ENCODE measurements at places on chromosomes 7 and 10.

GRCh38 chr10:106825576-106826364 lies 338.7 kb downstream of the SORCS1 start:
- no peak for DNase-seq

DNA sequence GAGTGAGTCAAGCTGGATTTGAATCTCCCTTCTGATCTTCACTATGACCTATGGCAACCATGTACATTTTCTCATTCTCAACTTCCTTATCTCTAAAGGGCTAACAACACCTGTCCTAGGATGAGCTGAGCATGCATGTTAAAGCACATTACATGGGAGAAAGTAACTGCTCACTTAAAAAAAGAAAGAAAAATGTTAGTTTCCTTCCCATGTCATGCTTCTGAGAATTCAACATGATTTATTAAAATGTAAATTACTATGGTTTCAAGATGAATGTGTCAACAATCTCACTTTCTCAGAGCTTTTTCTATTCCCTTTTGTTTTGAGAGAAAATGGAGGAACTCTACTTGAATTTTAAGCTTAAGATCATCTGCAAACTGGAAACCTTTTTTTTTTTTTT lies 295.3 kb downstream of the SKIDA1 start:
- no peak for DNase-seq

DNA sequence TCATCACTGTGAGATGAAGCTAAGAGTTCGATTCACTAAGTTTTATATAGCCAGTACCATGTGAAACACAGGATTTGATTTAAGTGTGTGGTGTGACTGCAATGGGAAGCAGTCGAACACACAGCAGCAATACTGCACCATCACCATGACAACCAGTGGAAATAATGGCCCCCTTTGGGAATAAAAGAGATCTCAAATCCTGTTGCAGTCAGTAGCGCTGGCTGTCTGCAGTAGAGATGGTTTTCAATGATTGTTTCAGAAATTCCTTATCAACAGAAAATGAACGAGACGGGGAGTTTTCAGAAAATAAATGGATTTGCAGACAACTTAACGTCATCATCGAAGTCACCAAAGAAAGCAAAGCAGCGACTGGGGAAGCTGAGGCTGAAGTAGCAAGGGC lies 91.0 kb downstream of the PTPRE start:
- no peak for DNase-seq

DNA sequence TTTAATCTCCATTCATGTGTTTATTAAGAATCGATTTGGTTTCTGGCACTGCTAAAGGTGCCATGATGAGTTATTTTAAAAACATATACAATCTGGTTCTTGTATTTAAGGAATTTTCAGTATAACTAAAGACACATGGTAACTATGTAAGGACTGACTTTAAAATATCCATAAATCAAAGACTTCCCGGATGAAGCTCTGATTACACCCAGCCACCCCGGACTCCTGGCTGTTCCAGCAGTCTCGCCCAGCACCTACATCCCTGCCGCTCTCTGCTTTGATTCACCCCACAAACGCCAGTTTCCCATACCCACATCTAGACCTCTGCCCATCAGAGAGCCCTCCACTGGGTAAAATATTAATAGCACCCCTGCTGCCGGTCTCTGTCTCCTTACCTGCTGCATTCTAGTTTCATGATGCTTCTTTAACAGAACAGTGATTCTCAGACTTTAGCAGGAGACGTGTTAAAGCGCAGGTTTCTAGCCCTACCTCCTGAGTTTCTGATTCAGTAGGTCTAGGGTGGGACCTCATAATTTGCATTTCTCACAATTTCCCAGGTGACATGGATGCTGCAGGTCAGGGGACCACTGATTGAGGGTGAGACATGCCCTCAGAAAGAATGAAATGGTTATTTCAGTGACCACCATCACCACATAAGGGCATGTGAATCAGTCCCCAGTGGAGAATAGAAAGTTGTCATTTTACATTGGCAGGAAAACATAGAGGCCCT lies 185.7 kb downstream of the KIAA1217 start:
- DNase-seq: no peak

DNA sequence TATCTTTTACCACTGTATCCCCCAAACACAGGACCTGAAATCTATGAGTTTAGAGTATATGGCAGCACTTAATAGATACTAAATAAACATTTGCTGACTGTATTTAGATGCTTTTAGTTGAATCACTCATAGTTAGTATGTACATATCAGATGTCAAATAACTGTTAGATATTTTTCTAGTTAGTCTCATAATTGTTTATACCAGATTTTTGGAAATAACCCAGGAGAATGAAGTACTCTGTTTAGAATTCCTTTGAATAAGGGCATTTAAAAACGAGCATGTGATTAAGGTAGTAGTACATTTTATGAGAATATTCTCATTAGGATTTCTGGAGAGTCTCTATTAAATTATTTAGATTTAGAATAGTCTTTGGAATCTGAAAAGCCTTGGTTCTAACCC lies 22.3 kb upstream of the ZEB1 start:
- no peak for DNase-seq

DNA sequence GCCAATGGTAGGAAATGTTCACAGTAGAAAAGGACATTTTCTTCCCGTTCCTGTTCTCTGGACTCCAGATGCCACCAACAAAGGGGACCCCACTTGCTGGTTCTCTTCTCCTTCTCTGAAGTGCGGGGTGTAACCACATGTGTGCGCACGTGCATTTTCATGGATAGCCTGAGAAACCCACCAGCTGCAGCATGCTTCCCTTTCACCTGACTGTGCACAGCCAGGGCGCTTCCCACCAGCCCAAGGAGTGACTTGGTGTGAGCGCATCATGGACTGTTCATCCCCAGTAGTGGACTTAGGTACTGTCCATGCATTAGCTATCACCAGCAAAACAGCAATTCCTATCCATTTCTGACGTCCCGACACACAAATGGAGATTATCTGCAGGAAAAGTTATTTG lies 29.6 kb upstream of the DPYSL4 start:
- DNase-seq: no peak

DNA sequence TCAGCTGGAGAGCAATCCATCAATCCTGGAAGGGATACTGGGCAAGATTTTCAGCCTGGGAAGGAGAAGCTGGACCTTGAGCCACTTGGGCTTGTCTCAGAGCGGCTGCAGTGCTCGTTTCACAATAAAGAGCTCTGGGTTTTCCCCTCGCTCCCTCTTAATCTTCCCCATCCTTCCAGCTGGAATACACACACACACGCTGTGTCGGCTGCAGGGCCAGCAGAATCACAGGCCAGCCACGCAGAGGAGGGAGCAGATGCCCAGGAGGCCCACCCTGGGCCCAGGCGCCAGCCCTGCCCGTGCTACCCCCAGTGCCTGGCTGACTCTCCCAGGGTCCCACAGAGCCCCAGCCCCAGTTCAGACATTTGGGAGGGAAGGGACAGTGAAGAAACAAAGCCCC lies 255.1 kb downstream of the TNS3 start:
- no peak for DNase-seq

GRCh38 chr7:67858931-67859330 lies 862.3 kb downstream of the TYW1 start:
- no peak for DNase-seq

DNA sequence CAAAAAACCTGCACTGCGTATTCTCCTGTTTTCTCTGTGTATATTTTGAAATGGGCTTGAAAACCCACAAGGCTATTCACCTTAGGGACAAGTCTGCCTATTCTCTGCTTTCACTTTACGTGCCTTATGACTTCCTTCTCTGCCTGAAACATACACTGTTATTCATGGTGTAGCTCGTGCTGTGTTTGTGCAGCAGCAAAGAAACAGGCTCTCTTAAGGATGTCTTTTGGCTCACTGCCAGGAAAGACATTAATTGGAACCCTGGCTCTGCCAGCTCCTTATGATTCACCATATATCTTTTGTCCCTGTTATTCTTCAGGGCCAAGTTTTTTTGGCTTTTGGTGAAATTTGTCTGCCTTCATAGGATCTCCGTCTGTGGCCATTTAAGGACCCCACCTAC lies 92.4 kb downstream of the TMEM106B start:
- no peak for DNase-seq

DNA sequence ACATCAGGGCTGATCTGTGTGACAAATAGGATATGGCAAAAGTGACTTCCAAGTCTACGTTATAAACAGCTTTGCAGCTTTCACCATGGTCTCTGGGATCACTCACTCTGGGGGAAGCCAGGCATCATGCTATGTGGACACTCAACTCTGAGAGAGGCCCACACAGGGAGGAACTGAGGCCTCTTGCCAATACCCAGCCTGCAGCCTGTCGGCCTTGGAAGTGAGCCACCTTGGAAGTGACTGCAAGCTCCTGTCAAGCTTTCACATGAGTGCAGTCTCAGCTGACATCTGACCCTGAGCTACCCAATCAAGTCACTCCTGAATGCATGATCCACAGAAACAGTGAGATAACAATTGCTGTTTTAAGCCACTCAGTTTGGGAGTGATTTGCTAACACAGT lies 56.5 kb downstream of the MMRN2 start:
- no peak for DNase-seq

DNA sequence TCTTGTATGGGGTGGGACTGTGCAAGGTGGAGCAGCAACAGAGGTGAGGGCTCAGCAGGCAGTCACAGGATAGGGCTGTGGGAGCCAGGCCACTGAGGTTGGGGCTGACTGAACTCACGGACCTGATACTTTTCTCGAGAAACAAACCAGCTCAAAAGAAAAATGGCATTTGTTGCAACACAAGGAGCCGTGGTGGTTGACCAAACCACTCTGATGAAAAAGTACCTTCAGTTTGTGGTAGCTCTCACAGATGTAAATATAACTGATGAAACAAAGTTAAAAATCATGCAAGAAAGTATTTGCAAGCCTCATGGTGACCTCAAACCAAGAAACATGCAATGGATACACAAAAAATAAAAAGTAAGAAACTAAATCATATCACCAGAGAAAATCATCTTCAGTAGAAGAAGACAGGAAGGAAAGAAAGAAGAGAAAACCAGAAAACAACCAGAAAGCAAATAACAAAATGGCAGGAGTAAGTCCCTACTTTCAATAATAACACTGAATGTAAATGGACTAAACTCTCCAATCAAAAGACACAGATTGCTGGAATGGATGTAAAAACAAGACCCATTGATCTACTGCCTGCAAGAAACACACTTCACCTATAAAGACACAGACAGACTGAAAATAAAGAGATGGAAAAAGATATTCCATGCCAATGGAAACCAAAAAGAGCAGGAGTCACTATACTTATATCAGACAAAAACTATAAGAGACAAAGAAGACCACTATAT lies 48.9 kb upstream of the DUSP5 start:
- no peak for DNase-seq

GRCh38 chr10:30052062-30052461 lies 7.3 kb downstream of the JCAD start:
- DNase-seq: no peak

DNA sequence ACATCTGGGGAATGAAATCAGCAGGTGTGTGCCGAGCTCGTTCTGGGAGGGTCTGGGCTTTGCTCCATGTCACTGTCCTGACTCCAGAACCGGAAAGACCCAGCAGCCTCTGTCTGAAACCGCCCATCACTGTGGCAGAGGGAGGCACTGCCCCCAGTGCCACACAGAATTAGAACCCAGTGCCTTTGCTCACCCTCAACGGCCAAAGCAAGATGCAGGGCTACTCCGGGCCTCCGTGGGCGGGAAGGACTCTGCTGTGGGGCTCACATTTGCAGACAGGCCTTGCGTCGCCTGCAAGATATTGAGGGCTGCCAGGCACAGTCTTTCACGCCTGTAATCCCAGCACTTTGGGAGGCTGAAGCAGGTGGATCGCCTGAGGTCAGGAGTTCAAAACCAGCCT lies 219.2 kb upstream of the PPP2R2D start:
- DNase-seq: no peak

DNA sequence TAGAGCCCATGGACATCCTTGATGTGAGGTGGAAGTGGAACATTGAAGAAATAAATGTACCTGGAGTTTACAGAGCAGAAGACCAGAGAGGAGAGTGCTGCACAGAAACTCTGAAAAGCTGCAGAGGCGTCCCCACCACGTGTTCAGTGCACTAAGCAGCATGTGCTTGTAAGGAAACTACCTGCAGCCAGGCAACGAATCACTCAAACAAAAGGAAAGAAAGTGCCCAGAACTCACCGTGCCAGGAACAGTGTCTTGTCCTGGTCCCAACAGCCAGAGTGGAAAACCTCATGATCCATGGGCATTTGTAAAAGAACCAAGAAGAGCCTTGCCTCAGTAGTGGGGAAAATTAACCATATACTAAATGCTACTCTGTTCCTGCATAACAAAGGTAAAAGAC lies 32.3 kb downstream of the SUV39H2 start:
- DNase-seq: no peak

DNA sequence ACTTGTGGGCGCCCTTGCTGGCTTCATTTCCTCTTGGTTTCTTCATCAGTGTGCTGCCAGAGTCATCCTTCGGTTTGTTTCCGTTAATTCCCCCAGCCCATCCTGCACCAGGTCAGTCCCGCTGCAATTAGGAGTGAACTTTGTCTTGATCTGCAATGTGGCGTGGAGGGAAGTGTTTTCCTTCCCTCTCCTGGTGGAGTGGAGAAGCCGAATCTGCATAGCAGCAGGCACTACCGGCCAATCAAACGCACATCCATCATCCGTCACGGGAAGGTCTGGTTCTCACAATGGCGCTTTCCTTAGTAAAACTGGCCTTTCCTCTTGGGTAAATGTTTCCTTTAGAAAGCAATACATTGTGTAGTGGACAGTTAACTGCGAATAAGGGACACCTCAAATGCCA lies 337.5 kb downstream of the CXCL12 start:
- no peak for DNase-seq

GRCh38 chr10:98208925-98209324 lies 59.1 kb downstream of the LOXL4 start:
- no peak for DNase-seq

- DNase-seq: no peak
Observed at GRCh38 chr7:135970045-135970444, 7.1 kb downstream of the MTPN start.

- DNase-seq: no peak
Observed at GRCh38 chr10:43649185-43649523, 473 bp upstream of the ZNF32 start.

- DNase-seq: no peak
Observed at GRCh38 chr7:87506246-87507180, 31.0 kb upstream of the ABCB4 start.

GRCh38 chr7:71343892-71344291 lies 211.9 kb downstream of the GALNT17 start:
- no peak for DNase-seq

GRCh38 chr7:2159176-2159520 lies 73.6 kb downstream of the MAD1L1 start:
- DNase-seq: no peak

- no peak for DNase-seq
Observed at GRCh38 chr7:50217821-50218281, 86.7 kb upstream of the IKZF1 start.

- DNase-seq: no peak
Observed at GRCh38 chr10:102554531-102554930, 50.8 kb downstream of the SUFU start.

GRCh38 chr10:93344691-93345090 lies 137.4 kb downstream of the MYOF start:
- DNase-seq: no peak

DNA sequence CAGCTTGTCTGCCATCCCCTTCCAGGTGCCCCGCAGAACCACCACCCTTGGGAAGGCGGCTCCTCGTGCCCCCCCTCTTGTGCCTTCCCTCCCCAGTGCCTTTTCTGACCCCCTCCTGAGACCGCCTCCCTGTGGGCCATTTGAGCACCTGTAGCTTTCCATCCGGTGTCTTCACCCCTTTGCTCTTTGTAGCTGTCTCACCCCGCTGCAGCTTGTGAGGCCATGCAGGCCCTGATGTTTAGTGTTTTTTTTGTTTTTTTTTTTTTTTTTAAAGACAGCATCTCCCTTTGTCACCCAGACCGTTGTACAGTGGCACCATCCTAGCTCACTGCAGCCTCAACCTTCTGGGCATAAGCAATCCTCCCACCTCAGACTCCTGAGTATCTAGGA lies 52.5 kb downstream of the CUX1 start:
- DNase-seq: no peak

All from activated CD4-positive, alpha-beta T cell treated with anti-CD3 and anti-CD28 coated beads for 48 hours (primary cell).